K562 (cell line): ENCODE measurements at places on chromosomes 12 and 14. TPM values are rescaled to one million over a fixed set of nuclear protein-coding genes. Genes with fewer than 3 reads are reported as not detected.

CRIP1 gene
- polyA plus RNA-seq = 0.11 TPM in 1 of 2 replicates, not detected in the other

PPFIA2 gene
- not detected in 2 replicates for polyA plus RNA-seq

CD9 gene
- polyA plus RNA-seq = 0.49 and 1.2 TPM in 2 replicates

PLEK2 gene
- not detected in 2 replicates for polyA plus RNA-seq

SOCS2 gene
- polyA plus RNA-seq = 135 and 156 TPM in 2 replicates

DNA sequence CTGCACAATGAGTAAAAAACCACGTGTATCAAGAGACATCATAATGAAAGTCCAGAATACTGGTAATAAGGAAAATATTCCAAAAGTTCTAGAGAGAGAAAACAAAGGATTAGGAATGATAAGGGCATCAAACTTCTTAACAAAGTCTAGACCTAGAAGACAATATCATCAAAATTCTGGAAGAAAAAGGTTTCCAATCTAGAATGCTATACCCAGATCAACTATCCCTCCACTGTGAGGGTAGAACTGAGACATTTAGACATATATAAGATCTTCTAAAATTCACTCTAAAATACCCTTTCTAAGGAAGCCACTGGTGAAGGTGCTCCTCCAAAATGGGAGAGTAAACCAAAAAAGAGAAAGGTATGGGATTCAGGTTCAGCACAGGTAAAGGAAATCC lies 2.9 kb downstream of the C1RL start:
- no peak for DNase-seq

DNA sequence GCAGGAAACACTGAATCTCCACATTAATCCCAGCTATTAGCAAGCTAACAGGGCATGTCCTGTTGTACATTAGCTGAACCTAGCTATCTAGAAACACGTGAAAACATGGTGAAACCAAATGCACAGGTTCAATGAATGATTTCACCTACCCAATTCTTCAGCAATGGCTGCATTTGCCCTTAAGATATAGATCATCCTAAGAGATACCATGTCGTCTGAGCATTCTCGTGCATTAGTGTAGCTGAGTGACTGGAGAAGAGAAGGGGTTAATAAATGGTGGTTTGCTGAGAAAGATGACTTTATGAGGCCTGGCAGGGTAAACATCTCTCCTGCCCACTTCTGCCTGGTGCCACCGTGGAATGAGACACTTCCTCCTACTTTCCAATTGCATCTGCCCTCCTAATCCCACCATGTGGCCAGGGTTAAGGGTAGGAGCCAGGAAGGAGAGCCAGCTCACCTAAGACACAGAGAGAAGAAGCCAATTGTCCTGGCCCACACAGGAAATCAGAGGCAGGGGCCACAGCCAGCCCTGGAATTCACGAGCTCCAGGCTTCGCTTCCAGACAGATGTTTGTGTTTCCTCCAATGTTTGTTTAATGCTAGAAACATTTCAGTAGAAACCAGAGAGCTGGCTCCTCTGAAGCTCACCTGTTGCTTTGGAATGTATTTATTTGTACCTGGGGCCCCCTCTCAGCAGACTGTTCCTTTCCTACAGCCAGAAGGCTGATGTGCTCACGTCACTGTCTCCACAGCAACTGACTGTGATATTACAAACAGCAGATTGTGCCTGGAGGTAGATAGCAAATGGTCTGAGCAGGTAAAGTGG lies 126.0 kb upstream of the PARP11 start:
- no peak for DNase-seq

DNA sequence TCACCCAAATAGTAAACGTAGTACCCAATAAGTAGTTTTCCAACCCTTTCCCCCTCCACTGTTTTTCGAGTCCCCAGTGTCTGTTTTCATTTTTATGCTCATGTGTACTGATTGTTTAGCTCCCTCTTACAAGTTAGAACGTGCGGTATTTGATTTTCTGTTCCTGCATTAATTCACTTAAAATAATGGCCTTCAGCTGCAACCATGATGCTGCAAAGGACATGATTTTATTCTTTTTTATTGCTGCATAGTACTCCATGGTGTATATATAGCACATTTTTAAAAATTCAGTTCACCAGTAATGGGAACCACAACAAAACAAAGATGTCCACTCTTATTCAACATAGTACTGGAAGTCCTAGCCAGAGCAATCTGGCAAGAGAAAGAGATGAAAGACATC lies 72.8 kb downstream of the DUSP6 start:
- no peak for DNase-seq

DNA sequence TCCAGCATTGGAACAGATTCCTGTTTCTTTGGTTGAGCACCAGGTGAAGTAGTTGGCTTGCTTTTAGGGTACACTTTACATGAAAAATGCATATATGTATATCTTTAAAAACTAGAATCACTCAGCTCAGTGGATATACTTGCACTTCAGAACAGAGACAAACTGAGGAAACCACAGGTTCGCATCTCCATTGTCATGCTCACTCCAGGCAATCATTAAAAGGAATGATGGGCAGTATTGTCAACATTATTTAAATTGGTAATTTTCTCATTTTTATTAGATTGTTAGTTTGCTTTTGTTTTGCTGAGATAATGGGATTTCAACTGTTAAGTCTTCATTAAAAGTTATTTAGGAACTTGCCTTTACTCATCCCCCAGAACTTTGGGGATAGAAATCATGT lies 71.0 kb upstream of the NELL2 start:
- no peak for DNase-seq

- no peak for DNase-seq
Measured at GRCh38 chr12:42696406-42697149, 107.0 kb upstream of the PRICKLE1 start.

DNA sequence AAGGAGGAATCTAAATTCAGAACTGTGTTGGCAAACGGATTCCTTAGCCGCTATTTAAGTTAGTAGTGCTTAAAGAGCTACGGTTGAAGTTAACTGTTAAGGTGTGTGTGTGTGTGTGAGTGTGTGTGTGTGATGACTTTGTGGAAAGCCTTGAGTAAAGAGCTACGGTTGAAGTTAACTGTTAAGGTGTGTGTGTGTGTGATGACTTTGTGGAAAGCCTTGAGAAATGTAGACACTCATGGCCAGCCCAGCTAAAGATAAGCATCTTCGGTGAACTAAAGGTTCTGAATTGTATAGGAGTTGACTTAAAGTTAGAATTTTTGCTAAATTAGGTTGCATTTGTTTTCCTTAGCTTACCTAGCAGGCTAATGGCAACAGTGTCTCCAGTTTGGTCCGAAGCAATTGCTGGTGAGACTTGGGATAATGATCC lies 1.4 kb downstream of the KTN1 start:
- peak; percentile 8 for DNase-seq

DNA sequence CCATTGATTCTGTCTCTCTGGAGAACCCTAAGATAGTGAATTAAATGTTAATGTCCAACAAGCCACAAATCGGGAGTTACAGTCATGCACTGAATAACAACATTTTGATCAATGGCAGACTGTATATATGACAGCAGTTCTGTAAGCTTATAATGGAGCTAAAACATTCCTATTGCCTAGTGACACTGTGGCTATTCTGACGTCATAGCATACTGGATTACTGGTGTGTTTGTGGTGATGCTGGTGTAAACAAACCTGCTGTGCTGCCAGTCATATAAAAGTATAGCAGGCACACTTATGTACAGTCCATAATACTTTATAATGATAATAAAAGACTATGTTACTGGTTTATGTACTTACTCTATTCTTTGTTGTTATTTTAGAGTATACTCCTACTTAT lies 56.7 kb upstream of the BICD1 start:
- no peak for DNase-seq

DNA sequence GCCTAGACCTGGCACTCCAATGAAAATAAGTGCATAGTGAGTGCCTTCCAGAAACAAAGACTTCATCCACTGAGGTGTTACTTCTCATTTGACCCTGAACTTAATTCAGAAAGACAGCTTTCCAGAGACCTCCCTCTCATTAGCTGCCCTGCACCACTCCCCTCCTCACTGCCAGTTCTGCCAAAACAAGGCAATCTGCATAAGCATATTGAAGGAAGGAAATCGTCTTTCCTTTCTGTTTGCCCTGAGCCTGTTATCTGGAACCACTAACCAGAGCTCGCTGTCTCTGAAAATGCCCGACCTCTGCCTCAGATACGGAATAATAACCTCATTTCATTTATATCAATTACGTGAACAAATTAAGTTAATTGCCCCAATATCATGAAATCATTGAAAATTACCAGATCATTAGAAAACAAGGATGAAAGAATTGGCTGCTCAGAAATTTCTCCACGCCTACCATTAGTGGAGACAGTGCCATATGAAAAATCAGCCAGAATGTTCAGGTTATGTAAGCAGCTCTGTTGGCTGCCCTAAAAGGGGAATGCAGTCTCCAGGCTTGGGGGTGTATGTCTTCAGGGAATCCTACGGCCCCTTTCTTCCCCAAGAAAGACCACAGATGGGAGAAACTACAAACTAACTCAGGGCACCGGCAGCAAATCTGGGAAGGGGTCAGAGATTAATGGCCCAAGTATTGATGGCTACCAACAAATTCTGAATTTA lies 149.9 kb upstream of the FKBP4 start:
- no peak for DNase-seq

DNA sequence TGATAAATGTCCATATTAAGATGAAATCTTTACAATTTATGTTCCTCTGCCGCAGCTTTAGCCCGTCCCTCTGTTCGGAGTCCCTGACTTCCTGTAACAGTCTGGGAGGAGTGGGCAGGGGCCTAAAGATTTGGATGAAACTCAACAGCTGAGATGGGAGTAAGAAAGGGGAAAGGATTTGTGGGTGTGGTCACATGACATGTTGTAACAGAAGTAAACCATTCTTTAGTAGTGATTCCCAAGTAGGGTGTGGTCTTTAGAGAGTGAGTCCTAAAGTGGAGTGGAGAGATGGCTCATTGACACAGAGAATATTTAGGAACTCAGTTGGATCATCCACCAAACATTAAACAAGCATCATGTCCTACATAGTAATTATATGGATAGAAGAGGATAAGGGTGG lies 12.9 kb downstream of the TMEM117 start:
- DNase-seq = no peak

DNA sequence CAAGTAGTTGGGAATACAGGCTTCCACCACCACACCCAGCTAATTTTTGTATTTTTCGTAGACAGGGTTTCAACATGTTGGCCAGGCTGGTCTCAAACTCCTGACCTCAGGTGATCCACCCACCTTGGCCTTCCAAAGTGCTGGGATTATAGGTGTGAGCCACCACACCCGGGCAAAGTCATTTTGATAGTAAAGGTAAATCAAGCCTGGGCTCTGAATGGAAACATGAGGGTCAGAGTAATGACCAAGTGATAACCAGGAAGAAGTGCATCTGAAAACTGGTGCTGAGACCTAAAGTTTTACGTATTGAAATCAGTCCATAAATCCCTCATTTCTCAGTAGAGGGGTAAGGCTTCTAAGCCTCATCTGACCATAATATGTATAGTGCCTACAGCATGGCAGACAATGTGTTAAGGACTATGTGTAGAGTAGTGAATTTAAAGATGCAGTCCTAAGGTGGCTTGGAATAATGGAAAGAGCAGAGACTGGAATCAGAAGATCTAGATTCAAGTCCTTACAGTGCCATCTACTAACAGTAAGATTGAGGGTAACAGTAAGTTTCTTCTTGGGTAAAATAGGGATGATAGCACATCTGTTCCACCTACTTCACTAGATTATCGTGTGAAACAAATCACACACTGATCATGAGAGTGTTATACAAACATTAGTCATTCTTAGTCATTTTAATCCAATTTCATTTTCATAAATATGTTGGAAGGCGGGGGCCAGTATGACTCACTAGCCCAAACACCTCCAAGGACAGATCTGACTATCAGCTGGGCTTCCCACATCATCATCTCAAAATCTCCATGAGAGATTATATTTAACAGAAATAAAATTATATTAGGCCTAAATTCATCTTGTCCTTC lies 11.2 kb downstream of the MAP4K5 start:
- DNase-seq = peak; percentile 7

DNA sequence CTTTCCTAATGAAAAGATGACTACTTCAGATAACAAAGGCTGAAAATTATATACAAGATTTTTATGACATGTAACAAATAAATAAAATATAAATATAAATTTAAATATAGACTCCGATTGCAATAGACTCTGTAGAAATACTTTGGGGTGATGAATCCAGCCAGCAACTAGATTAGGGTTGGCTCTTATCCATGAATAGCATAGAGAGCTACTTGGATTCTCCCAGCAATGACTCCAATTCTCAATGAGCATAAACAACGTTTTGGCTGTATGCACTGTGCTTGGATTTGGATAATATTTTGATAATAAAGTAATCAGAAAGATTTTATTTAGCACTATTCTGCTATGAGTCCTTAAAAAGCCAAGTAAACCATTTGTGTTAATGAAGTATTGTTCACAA lies 58.0 kb upstream of the LRFN5 start:
- no peak for DNase-seq

GRCh38 chr14:68695326-68695768 lies 97.5 kb downstream of the ZFP36L1 start:
- no peak for DNase-seq

DNA sequence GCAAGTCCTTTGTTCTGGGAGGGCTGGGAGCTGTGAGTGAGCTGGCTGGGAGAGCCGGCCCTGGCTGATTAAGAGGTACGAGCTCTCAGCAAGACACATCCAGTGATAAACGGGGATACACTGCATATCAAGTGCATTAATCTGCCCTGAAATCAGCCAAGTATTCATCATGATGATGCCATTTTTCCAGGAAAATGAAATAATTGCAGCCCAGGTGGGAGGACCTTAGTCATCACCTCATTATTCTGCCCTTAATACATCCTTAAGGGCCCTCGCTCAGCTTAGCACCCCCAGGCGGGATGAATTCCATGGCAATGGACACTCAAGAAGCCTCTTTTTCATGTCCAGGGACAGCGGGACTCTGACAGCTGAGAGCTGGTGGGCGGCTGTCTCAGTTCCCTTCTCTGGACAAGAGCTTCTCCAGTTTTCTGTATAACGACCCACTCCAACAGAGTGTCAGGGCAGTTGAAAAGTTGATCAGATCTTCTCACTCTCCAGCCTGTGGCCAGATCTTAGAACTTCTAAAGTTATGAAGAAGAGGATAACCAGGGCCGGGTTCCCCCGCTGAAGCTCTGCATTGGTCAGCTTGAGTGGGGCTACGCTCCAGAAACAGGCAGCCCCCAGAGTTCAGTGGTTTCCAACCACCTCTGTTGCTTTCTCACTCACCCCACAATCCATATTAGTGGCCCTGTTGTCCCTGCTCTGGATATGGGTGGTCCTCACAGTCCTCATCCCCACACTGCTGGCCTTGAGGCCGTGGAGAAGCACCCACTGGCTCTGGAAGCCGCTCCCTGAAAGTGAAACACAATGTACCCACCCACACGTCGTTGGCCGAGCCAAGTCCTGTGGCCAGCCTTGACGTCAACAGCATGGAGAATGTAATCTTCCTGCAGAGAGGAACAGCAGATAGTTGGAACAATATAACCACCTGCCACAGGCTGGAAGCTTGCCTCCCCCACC lies 306.2 kb upstream of the DIO3 start:
- no peak for DNase-seq
